NCI-H1092 (cell line): ENCODE measurements at places on chromosomes 11 and 22.
A peak's percentile ranks its signal among the peaks of the same experiment; 100 is the strongest.

GRCh38 chr11:1827095-1827813 is 7.5 kb upstream of the SYT8 start:
- DNase-seq = peak; percentile 86

GRCh38 chr22:19666673-19667593 is 47.4 kb upstream of the SEPTIN5 start:
- no peak for DNase-seq

- DNase-seq = no peak
These were observed 21.5 kb downstream of the BIRC2 start for GRCh38 chr11:102368472-102368871.

GRCh38 chr22:30248484-30248883 is 1.9 kb upstream of the LIF start:
- no peak for DNase-seq

DNA sequence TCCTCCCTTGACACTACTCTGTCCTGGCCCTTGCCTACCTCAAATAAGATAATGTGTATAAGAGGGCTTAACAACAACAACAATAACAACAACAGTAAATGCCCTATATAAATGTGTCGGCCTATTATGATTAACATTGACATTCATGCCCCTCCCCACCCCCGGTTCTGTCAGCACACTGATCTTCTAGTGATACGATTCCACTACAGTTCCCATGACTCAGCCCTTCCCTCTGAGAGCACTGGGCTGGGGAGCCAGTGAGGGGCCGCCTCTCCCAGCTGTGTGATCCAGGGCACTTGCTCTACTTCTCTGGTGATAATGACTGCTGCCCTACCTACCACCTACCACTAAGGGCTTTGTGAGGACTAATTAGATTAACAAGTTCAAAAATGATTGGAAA is 92.2 kb upstream of the PHOX2A start:
- no peak for DNase-seq

DNA sequence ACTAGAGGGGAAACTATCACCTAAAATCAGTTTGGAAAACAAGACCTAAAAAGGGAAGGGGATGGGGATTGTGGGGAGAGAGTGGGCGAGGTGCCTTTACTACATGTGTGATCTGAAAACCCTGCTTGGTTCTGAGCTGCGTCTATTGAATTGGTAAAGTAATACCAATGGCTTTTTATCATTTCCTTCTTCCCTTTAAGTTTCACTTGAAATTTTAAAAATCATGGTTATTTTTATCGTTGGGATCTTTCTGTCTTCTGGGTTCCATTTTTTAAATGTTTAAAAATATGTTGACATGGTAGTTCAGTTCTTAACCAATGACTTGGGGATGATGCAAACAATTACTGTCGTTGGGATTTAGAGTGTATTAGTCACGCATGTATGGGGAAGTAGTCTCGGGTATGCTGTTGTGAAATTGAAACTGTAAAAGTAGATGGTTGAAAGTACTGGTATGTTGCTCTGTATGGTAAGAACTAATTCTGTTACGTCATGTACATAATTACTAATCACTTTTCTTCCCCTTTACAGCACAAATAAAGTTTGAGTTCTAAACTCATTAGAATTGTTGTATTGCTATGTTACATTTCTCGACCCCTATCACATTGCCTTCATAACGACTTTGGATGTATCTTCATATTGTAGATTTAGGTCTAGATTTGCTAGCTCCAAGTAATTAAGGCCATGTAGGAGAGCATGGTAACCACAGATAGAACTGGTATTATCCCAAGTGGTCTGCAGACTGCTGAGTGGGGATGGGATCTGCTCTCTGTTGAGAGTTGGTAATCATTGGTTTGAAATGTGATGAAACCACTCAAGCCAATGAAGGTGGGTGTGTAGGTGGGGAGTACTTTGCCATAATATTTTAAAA is 3.6 kb downstream of the NEAT1 start:
- DNase-seq = no peak
